ENCODE measurements at places on chromosomes 3 and 15.

DNA sequence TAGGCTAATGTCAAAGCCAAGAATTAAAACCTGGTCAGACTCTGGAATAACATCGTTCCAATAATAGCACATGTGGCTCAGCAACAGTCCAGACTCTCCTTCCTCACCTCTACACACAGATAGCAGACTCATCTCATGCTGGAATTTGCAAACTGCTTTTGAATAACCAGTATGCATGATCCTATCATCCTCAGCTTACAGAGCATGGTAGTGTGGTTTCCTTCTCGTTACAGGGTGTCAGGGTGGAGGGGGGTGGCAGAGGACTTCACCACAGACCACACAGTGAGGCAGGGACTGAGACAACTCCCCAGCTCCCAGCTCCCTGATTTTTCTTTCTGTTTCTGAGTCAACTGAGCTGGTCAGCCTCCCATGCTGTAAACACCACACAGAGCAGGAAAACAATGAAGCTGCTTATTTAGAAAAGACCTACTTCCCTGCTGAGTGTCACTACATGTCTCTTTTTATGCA is 101.6 kb downstream of the RPL22L1 start:
- no peak for DNase-seq

GRCh38 chr3:126501736-126502135 is 15.8 kb downstream of the UROC1 start:
- no peak for DNase-seq

DNA sequence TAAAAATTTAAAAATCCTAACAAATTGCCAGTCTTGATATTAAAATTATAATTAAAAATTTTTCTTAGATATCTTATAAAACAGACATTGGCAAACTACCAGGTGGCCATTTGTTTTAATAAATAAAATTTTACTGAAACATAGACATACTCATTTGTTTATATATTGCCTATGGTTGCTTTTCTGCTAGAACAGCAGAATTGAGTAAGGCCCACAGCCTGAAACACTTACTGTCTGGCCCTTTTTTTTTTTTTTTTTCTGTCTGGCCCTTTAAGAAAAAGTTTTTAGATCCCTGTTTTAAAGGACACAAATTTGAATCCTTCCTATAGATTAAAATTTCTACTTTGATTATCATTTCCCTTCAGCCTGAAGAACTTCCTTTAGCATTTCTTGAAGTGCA is 60.5 kb upstream of the CTDSPL2 start:
- DNase-seq, result no peak

- DNase-seq, result no peak
Measured at GRCh38 chr3:180036671-180037455, at the start of gene PEX5L. PEX5L (minus strand) TSS chr3:180036937; CDS start chr3:180036599, 338 bp downstream.

DNA sequence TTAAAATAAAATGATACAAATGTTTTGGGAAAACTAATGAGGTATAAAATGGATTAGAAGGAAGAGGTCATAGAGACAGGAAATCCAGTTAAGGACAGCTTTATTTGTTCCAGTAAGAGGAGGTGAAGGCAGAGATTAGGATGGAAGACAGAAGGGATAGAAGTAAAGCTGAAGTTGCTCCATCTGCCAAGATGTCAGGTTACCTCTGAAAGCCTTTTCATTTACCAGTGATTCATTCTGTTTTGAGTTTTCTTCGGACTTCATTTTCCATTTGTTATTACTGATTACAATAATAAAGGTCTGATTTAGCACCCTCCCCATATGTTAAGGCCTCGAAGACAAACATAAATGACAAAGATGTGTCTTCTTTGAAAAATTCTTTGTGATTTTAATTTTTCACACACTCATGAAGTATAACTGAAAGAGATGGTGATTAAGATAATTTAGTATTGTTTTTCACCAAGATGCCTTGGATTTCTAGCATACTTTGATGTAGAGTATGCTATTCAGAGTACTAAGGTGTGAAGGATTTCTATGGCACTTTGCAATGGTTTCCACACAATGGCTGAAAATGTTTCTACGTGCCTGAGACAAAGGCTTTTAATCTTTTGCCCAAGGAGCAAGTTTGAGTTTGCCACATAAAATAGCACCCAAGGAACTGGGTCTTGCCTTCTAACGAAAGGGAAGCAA is 75.4 kb upstream of the PLAAT1 start:
- DNase-seq, result no peak

GRCh38 chr3:71885006-71885405 is 100.1 kb upstream of the PROK2 start:
- no peak for DNase-seq

DNA sequence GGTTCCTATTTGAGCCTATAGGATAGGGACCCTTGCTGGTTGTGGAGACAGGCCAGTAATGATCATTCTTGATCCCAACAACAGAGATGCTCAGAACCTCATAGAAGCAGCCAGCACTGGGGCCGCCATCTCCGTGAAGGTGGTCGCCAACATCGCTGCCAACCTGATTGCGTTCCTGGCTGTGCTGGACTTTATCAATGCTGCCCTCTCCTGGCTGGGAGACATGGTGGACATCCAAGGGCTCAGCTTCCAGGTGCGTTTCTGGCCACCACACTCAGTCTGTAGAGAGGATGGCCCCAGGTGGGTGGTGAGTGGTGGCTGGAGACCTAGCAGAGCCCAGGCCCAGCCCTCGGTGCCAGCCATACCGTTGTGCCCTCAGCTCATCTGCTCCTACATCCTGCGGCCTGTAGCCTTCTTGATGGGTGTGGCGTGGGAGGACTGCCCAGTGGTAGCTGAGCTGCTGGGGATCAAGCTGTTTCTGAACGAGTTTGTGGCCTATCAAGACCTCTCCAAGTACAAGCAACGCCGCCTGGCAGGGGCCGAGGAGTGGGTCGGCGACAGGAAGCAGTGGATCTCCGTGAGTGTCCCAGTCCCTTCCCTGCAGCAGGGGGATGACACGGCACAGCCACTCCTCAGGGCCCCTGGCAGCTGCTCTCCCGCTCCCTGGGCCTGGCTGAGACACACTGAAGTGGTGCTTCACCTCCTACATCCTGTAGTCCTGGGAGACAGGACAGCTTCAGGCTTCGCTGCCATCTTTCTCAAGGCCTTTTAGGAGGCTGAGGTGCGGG is 46.5 kb upstream of the PDE8A start:
- DNase-seq, result no peak

- DNase-seq, result peak; percentile 12
Measured at GRCh38 chr15:101307897-101308603, 13.0 kb upstream of the SNRPA1 start.

GRCh38 chr15:68470049-68470742 is 38.2 kb upstream of the ITGA11 start:
- DNase-seq, result no peak

GRCh38 chr15:99706557-99707303 is 26.5 kb downstream of the LYSMD4 start:
- DNase-seq, result no peak

GRCh38 chr3:130906374-130906995 is 12.6 kb downstream of the ATP2C1 start:
- DNase-seq, result no peak

- DNase-seq, result no peak
Measured at GRCh38 chr3:23459889-23460546, 256.9 kb downstream of the UBE2E2 start.

Measured in activated B cell treated with CpG ODN at 0.5 μM for 24 hours (primary cell).